ENCODE measurements at places on chromosomes 7 and 10.

DNA sequence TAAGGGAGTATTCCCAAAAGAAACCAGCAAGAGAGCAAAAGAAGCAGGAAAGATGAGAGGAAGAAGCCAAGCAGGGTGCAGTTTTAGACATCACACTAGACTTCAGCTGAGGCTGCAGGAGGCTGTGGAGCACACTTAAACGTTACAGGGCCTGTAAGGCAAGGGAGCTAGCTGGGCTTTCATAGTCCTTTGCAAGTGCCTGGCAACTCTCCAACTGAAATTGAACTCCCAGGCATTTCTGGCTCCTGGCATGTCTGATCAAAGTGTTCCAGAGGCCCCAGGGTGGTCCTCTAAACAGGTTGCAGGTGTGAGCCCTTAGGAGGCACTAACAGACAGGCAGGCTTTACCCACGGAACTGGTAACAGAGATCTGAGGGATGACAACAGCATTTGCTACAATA is 750.2 kb downstream of the XPNPEP1 start:
- DNase-seq, result no peak

GRCh38 chr7:108455998-108456677 is at the start of gene NRCAM:
Gene NRCAM (minus strand): TSS chr7:108456436. CDS start chr7:108240064, 216,372 bp downstream.
- DNase-seq, result no peak

- DNase-seq, result no peak
Measured at GRCh38 chr7:75876126-75876881, 2.5 kb upstream of the RHBDD2 start.

DNA sequence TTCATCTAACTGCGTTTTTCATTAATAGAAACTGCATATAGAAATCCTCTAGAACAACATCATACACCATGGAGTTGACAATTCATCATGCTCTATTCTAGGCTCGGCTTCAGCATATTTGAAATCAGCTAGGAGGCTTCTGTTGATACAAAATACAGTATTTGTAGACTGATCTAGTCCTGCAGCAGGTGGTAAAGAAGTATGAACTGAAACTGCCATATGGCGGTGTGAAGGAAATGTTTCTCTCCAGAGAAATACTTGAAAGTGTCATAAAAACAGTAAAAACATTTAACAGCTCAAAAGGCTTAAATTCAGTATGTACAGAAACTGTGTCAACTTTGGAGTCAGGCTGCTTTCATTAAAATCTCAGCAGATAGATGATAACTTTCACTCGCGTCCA is 32.0 kb upstream of the MYO3A start:
- DNase-seq, result no peak

Measured in activated CD4-positive, alpha-beta T cell treated with anti-CD3 and anti-CD28 coated beads for 1 hour (primary cell).